Sciatic nerve (tissue), 2 donors: ENCODE measurements at places on chromosomes 12 and 14. TPM values are rescaled to one million over a fixed set of nuclear protein-coding genes. Genes with fewer than 3 reads are reported as not detected.

DNA sequence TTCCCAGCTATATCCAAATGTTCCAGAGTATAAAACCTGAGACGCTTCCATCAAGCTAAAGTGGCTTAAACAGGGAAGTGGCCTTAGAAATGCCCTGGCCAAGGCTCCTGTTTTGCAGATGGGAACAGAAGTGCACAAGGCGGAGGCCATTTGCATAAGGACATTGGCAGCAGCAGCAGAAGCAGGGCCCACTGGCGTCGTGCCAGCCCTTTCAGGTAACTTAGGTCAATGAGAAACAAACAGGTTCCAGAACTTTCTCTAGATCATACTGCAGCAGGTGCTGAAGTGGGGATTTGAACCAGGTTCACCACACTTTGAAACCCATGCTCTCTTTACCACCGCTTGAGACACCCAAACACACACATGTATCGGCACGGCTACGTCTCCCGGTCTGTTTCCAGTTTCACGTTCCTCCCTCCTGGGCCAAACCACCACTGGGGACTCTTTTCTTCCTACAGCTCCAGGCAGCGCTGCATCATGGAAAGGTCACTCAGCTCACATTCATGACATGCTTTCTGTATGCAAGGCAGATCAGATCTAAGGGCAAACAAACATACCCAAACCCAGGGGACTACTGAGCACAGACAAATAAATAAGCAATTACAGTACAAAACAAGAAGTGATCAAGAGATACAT is 46.0 kb upstream of the PLEKHG6 start:
- no peak for DNase-seq

The JAG2 gene
- 24.9 TPM for total RNA-seq

DNA sequence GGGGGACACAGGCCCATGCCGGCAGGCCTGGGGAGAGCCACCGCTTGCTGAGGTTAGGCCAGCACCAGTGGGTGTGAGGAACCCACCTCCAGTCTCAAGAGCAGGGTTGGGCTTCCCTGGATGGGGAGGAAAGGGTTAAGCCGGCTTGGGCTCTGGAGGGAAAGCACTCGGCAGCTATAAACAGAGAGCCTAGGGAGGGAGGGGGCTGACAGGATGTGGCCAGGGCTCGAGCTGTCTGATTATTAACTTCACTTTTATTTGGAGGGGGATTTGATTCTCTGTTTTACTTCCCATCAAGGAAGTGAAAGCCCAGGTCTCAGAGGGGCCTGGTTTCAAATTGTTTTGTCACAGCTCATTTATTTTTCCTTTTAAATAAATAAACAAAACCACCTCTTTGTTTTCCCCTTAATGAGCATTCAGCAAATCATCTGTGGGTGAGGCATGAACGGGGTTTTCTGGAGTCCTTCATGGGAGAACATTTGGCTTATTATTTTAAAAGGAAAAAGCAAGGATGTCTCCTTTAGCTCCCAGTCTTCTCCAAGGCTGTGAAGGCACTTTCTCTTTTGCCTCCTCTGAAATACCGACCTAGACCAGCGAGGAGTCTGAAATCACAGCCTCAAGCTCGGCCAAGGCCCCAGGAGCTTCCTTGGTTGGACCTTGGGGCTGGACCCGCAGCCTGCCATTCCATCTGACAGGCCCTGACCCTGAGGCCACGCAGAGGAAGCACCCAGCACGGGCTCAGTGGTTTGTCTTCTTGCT is 21.9 kb upstream of the ZFP36L1 start:
- DNase-seq: peak; percentile 74

- DNase-seq: no peak
These were observed 795.2 kb downstream of the SLC16A7 start for GRCh38 chr12:60391051-60391450.

The TIGAR gene
- total RNA-seq: 7.9 TPM

DNA sequence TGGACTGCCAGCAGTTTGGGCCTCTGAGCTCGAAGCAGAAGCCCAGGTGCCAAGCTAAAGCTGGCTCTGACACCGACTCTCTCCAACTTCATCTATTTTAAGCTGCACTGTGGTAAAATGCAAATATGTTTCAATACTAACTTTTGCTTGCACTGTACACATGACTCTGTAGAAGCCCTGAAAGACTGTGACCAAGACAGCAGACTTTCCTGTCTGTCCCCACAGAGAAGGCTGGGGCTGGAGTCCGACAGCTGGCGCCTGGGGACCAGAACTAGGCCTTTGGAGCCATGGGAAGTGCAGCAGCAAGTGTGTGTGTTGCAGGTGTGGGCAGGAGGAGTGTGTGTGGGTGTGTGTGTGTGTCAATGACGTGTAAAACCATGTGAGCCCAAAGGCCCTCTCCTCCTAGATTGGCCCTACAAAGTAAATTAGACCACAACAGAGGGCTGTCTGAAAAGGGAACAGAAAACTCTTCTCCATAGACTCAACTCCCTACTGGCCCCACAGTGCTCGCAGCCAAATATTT is 16.4 kb upstream of the RAB35 start:
- DNase-seq: no peak

DNA sequence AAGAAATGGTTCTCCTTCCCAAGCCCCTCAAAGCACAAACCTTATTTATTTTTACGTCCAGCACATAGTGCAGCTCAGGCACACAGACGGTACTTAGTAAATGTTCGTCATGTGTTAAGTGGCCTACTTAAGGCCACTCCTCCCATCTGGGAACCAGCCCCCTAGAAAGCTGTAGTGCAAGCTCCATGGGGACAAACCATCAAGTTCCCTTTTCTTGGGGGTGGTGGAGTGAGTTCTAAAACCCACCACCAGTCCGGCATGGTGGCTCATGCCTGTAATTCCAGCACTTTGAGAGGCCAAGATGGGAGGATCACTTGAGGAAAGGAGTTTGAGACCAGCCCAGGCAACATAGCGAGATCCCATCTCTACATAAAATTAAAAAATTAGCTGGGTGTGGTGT is 49.4 kb downstream of the PITPNM2 start:
- no peak for DNase-seq

GRCh38 chr12:63880742-63881263 is 36.3 kb downstream of the SRGAP1 start:
- no peak for DNase-seq

The OASL gene
- total RNA-seq: 1.3 TPM

- DNase-seq: peak; percentile 97
These were observed at the start of gene DAZAP2 for GRCh38 chr12:51238510-51239334. Gene DAZAP2 (plus strand): TSS chr12:51238826. CDS start chr12:51238908, 82 bp downstream.

- DNase-seq: no peak
These were observed 267.0 kb downstream of the CPNE8 start for GRCh38 chr12:38638401-38638800.

The SINHCAF gene
- total RNA-seq: 12.4 TPM

- DNase-seq: no peak
These were observed 10.5 kb downstream of the MTRFR start for GRCh38 chr12:123243671-123244262.

DNA sequence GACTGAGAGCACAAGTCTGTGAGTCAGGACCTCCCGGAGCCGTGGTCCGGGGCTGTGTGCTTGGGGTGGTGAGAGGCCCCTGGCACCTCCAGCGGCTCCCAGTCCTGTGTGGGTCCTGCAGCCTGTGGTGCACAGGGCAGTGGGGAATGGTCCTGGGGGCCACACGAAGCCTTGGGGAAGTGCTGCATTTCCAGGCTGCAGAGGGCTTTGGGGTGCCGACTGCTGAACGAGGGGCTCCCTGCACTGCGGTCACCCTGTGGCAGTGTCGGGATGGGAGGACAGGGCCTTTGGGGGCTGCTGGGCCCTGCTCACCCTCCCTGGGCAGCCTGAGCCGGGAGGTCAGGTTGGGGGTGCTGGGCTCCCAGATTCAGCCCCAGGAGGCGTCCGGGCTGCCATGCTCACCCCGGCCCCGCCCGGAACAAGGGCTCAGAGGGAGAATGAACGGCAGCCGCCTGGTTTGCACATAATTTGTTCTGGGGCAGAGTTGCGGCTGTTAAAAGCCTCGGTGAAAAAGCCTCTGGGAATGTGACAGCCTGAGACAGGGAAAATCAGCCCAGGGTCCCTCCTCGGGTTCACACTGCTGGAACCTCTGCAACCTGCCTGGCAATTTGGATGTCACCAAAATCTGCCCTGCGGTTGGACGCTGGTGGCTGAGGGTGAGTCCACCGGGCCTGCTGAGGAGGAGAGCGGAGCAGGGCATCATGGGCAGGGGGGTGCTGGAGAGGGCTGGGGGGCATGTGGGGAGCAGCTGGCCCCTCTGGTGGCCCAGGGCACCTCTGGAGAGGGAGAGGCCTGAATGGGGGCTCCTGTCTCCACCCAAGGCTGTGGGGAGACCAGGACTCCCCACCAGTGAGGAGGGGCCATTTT is 109.2 kb downstream of the KIF26A start:
- DNase-seq: no peak

DNA sequence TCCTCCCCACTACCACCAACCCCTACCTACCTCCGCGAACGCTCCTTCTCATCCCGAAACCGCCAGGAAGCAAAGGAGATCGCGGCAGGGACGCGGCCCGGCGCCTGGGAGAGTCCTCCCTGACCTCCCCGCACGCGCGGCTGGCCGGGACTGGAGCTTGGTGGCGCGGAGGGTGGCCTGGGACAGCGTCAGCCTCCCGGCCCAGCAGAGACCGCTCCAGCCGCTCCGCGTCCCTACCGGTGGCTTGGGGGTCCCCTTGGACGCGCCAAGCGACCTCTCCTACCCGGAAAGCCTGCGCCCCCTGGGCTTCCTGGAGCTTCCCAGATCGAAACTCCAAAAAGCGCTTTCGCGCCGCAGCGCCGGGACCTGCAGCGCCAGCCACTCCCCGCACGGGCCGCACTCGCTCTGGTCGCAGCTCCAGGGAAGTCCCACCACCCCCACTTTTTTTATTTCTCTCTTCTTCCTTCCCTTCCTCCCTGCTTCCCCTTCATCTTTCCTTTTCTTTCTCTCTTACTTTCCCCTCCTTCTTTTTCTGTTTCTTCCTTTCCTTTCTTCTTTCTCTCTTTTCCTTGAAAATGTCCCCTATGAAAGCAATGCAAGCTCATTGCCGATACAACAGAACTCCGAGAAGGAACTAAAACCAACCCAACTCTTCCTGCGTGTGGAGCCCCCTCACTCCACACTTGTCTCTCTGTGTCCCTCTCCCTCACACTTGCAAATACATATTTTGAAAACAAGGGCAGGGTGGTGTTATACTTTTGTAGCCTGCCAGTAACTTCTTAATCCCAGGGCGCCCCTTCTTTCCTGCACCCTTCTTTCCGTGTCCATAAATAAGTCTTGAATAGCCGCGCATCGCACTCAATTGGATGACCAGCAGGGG is 3.8 kb downstream of the DIO3 start:
- no peak for DNase-seq

The ACOT6 gene
- not detected for total RNA-seq

DNA sequence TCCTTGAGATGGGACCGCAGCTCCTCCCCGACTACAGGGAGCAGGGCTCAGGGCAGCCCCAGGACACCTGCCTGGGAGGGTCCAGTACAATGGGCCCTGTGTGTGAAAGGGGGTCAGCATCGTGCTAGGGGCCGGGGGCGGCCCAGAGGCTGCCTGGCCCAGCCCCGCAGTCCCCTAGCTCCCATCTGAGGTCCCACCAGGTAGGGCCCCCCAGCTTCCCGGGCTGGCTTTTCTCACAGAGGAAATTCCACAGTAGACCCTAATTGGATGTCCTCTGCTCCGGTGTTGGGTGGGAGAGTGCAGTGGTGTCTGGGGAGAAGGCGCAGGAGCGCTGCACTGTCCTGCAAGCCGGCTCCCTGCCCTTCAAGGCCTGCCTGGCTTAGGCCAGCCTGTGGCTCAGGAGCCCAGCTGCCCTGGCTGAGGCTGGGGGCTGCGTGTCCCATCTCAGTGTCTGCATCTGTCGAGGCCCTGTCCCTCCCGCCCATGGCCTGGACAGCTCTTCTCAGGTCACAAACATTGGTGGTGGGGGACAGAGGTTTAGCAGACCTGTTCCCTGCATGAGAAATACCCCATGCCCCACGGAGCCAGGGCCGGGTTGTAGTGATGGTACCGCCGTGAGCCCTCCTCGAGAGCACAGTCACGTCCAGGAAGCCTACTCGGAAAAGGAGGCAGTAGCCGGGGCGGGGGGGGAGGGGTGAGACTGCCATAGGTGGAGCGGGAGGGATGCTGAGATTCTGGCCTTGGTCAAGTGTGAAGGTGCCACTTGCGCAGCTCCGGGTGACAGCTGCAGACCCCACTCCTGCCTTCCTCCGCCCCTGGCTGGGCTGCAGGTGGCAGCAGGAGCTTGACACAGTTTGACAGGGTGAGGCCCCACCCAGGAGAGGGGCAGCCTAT is 11.6 kb downstream of the HIP1R start:
- no peak for DNase-seq

DNA sequence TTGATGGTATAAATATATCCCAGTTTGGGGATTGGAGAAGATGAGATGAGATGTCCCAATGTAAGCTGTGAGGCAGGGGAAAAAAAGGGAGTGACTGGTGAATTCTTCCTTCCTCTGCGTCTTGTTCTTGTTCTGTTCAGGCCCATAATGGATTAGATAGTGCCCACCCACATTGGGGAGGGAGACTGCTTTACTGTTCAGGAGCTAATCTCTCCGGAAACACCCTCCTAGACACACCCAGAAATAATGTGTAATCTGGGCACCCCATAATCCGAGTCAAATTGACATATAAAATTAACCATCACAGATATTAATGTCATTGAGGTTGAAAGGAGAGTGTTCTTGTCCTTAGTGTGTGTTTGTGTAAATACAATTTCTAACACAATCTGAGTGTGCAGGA is 29.3 kb downstream of the ETV6 start:
- no peak for DNase-seq

DNA sequence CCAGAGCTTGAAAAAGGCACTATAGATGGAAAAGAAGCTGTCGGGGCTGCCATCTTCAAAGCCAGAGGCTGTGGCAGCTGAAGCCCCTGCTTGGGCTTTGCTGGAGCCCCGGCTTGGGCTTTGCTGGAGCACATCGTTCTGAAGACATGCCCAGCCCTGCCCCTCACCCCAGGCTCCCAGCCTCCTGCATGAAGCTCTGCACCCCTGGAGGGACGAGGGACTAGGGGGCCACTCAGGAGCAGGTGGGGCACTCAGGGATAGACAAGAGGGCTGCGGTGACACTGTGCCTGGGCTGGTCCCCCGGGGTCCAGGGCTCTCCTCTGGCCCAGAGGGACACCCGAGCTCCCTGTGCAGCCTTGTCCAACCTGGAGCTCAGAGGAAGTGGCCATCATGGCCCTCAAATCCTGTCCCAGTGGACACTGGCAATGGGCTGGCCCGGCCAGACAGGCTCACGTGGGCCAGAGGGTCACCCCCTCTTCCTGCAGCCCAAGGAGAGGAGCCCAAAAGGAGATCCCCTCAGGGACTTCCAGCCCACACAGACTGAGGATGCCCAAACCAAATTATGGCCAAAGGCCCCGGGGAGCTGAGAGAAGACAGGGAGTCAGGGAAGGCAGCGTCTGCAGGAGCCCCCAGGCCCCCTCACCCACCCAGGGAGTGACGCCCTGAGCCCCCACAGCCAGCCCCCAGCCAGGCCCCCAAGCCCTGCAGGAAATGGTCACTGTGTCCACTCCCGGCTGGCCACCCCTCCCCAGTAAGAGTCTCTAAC is 23.1 kb upstream of the C14orf180 start:
- no peak for DNase-seq
